Mesendoderm (in vitro differentiated cells): ENCODE measurements at places on chromosomes 3 and 15.

DNA sequence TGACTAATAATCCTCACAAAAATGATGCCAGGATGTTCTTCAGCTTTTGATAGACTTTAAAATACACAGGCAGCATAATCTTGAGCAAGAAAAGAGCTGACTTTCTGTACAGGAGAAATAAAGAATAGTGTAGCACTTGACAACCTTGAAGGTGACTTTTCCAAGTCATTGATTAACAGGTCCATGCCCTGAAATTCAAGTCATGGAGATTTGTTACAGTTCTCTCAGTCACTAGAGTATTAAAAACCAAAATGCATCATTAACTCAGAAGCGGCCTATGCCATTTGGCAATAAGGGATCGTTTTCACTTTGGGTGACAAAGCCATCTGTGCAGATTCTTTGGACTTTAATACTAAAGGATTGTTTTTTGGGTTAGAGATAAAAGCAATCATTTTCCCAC is 692.7 kb upstream of the SGO1 start:
- H3K4me3 ChIP-seq, result no peak overlapping the region
- no peak for DNase-seq
- no peaks in the 10 kb centered on the region for H3K27me3 ChIP-seq
- no peaks in the 10 kb centered on the region for H3K4me1 ChIP-seq
- H3K36me3 ChIP-seq, result no peaks in the 10 kb centered on the region

DNA sequence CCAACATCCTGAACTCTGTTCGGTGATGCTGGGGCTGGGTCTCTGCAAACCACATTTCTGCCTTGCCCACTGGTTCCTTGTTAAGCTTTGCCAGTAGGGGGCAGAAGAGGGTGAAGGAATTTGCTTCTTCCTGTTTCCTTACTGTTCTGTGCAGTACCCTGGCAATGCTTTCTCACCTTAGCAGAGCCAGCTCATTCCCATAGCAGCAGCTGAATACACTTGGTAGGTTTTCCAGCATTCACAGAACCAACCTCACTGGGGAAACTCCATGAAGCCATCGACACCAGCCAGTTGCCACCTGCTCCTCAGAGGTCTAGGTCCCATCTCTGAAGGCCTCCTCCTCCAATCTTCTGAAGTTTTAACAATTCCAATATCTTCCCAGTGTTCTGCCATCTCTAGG is 308.4 kb downstream of the PDCD6IP start:
- H3K4me3 ChIP-seq, result no peak overlapping the region
- H3K36me3 ChIP-seq, result no peaks in the 10 kb centered on the region
- no peak overlapping the region for H3K27ac ChIP-seq
- H3K27me3 ChIP-seq, result no peaks in the 10 kb centered on the region

GRCh38 chr15:79431636-79432344 is at the start of gene MINAR1:
Gene MINAR1, plus strand, starts transcription at chr15:79432336. Its CDS starts 23,812 bp downstream, at chr15:79456148.
- peaks cover 2% of the 10 kb centered on the region for H3K4me1 ChIP-seq
- peaks cover 20% of the 10 kb centered on the region for H3K27me3 ChIP-seq
- DNase-seq, result peak; percentile 70
- H3K36me3 ChIP-seq, result no peaks in the 10 kb centered on the region

DNA sequence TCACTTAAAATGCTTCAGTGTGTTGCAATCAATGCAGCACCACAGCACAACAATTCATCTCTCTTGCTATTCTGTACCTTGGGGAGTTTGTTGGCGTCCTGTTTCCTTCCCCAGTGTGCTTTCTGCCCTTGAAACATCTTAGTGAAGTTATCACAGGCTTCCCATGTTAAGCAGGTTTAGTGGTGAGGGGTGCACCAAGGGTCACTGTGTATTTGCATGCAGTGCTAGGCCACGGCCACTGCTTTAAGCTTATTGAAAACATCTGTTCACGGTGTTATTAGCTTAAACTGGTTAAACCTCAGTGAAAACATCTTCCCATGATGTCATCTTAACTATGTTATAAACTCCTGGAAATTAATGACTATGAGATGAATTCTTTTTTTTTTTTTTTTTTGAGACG is 217.3 kb upstream of the GOLIM4 start:
- H3K27me3 ChIP-seq, result no peaks in the 10 kb centered on the region
- H3K4me1 ChIP-seq, result no peaks in the 10 kb centered on the region
- no peak overlapping the region for H3K4me3 ChIP-seq

- no peaks in the 10 kb centered on the region for H3K27me3 ChIP-seq
- no peak overlapping the region for H3K4me3 ChIP-seq
- DNase-seq, result no peak
- no peaks in the 10 kb centered on the region for H3K4me1 ChIP-seq
These were observed 22.6 kb downstream of the DPH3 start for GRCh38 chr3:16242177-16242576.

DNA sequence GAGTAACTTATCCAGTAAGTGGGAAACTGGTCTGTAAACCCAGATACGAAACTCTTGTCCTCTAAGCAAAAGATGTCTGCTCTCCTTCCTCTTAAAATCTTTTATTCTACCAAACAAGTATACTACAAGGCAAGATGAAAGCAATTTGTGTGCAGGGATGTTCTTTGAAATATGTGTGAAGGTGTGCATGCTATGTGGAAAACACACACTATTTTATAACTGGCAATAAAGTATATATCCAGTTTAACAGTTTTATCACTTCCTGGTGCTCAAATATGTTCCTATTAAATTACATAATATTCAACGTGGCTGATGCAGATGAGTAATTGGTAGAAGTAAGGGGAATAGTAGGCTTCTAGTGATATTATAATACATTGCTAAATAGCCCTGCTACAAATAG is 566.5 kb downstream of the ROBO2 start:
- no peak overlapping the region for H3K27ac ChIP-seq

DNA sequence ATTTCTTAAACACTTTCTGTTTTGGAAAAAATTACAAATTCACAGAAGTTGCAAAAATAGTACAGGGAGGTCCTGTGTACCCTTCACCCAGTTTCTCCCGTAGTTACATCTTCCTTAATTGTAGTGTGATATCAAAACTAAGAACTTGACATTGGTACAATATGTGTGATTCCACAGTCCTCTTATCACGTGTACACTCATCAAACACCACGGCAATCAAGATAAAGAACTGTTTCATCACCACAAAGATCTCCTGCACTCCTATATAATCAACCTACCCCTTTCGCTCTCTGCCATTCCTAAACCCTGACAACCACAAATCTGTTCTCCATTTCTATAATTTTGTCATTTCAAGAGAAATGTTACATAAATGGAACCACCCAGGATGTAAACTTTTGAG is 31.4 kb downstream of the POMGNT2 start:
- H3K4me3 ChIP-seq, result no peak overlapping the region
- DNase-seq, result no peak
- H3K27ac ChIP-seq, result no peak overlapping the region
- no peaks in the 10 kb centered on the region for H3K27me3 ChIP-seq
- H3K4me1 ChIP-seq, result no peaks in the 10 kb centered on the region

DNA sequence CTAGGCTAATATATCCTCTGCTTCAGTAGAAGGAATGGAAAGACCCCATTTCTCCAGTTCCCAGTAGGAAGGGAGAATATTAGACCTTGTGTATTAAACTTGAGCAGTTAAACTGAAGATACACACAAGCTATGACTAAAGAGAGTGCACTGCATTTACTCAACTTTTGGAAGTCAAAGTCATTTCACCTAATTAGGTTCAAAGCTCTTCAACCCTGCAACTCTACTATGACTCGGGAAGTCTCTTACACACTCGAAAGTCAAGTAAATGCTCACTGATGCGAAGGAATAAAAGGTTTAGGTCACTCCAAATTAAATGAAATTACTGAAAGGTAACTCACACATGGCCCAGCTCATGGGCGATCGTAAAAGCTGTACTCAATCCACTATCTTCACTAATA is 33.8 kb downstream of the ADAMTS9 start:
- no peak overlapping the region for H3K27ac ChIP-seq
- DNase-seq, result no peak
- H3K4me3 ChIP-seq, result no peak overlapping the region

DNA sequence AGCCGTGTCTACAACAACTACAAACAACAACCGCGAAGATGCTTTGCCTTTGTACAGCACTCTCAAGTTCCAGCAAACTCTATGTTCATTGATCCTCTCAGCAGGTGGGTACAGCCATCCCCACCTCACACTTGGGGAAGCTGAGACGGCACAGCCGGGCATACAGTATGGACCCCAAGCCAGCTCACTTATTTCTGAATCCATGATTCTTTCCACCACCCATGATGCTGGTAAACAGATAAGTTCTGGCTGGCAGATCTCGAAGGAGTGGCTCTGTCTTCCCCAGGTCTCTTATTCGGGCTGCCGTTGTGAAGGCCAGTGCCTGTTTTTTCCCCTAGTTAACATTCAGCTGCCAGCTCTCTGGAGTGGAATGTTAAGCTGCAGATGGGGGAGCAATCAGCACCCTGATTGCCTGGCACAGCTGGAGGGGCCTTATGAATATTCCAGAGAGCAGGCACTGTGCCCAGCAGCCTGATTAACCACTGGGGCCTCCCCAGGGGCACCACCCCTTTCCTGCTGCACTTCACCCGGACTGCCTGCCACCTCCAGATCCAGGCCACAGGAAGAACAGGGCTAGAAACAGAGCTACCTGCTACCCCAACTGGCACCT is 73.2 kb downstream of the CORO2B start:
- DNase-seq, result no peak
- no peaks in the 10 kb centered on the region for H3K36me3 ChIP-seq
- H3K4me3 ChIP-seq, result no peak overlapping the region
- H3K27me3 ChIP-seq, result no peaks in the 10 kb centered on the region

DNA sequence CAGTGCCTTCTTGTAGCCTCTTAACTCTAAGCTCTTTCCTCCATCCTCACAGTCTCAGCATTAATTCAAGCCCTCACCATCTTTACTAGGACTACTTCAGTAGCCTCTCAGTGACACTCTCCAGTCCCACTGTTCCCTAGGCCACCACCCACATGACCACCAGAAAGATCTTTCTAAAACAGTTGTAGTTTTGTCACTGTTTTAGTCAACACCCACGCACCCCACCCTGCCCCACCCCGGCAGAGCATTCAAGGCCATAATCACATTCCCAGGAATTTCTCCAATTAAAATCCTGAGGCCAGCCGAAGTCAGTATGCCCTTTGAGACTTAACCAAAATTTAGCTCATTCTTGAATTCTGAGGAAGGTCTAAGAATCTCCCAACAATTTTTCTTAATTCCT is 31.2 kb upstream of the PSMD6 start:
- no peaks in the 10 kb centered on the region for H3K36me3 ChIP-seq
- H3K27me3 ChIP-seq, result no peaks in the 10 kb centered on the region
- no peak overlapping the region for H3K27ac ChIP-seq
- peaks cover 1% of the 10 kb centered on the region for H3K4me1 ChIP-seq
- H3K4me3 ChIP-seq, result no peak overlapping the region
- DNase-seq, result no peak

DNA sequence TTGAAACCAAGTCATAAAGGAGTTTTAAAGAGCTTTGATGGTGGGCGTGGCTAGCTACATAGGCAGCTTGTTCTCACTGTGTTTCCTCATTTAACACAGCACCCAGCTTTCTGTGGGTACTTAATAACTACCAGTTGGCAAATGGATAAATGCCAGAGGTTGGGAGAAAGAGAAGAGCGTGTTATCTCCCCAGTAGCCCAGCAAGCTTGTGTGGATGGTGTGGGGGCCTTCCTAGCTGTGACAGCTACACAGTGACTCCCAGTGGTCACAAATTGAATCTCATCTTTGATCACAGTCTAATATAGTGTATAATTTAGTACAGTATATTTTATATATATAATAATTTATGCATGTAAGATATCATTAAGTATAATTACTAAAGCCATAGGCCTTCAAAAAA is 984.1 kb downstream of the EPHA3 start:
- no peak overlapping the region for H3K4me3 ChIP-seq
- H3K36me3 ChIP-seq, result peaks cover 2% of the 10 kb centered on the region
- H3K27ac ChIP-seq, result no peak overlapping the region
- no peaks in the 10 kb centered on the region for H3K27me3 ChIP-seq
- DNase-seq, result peak; percentile 86

DNA sequence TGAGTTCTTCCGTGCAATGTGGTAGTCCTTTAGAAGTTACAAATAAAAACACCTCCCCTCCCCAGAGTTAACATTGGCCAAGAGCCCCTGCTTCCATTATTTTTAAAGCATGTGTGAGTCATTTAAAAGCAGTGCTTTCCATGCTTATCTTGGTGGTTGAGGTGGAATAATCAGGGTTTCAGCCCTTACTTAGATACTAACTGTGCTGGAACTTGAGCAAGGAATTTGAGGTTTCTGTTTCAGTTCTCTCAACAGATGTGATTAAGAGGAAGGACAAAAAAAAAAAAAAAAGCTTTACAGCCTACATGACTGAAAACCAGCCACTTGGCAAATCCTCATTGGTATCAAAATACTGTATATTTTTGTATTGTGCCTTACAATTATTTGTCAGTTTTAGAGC is 64.5 kb downstream of the CGNL1 start:
- H3K36me3 ChIP-seq, result peaks cover 2% of the 10 kb centered on the region
- H3K4me3 ChIP-seq, result no peak overlapping the region
- H3K27me3 ChIP-seq, result no peaks in the 10 kb centered on the region
- peak; percentile 87 for DNase-seq

GRCh38 chr3:185625784-185626183 is 39.7 kb downstream of the SENP2 start:
- H3K4me3 ChIP-seq, result no peak overlapping the region
- H3K4me1 ChIP-seq, result no peaks in the 10 kb centered on the region
- H3K36me3 ChIP-seq, result no peaks in the 10 kb centered on the region
- no peaks in the 10 kb centered on the region for H3K27me3 ChIP-seq

DNA sequence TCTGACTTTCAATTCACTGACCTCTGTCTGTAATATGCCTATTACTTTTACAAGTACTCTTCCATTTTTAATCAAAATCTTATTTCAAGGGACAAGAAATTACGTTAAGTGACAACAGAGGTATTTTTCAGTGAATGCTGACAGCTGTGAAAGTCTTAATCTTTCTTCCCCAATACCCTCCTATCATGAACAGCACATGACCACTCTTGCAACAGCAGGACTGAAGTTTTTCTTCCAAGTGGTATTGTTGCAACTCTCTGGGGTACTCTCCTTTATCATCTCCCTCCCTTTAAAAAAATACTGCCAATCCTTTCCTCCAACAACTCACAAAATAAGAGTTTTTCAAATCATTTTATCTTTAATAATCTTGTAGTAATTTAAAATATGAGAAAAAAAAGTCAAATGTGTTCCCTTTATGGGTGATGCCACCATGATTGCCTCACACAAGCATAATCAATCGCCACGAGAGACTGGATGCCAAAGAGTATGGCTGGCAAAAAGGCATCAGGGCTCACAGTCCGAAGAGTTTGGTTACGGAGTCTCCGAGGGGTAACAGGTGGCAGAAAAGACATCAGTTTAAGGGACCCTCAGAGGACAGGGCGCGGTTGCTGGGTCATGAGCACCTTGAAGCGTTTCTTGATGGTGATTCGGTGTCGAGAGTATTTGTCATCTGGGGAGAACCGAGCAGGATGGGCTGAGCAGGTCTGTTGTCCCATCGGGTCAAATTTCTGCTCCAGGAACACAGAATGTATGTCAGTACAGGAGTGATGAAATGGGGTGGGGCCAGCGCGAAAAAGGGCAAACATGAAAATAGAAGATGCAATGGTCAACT is 1.3 kb downstream of the NOP10 start:
- H3K27me3 ChIP-seq, result no peaks in the 10 kb centered on the region
- DNase-seq, result no peak
- H3K4me3 ChIP-seq, result no peak overlapping the region
